ENCODE measurements at places on chromosomes 7 and 10. TPM values are rescaled to one million over a fixed set of nuclear protein-coding genes. Genes with fewer than 3 reads are reported as not detected.

The ABLIM1 gene
- 90.4 TPM for total RNA-seq

The TMEM213 gene
- total RNA-seq, result not detected

The MSMB gene
- total RNA-seq, result not detected

The EVX1 gene
- total RNA-seq, result not detected

The SLC29A4 gene
- 1.1 TPM for total RNA-seq

The CALN1 gene
- not detected for total RNA-seq

The SPDYE11 gene
- total RNA-seq, result not detected

The FAM25C gene
- not detected for total RNA-seq

The BMPER gene
- total RNA-seq, result 1.00 TPM

The BZW2 gene
- 75.4 TPM for total RNA-seq

The AKR1C3 gene
- total RNA-seq, result 580 TPM

The TYW1B gene
- total RNA-seq, result 12.1 TPM

The FBXL13 gene
- total RNA-seq, result not detected

The MYL10 gene
- total RNA-seq, result not detected

The CALHM1 gene
- total RNA-seq, result not detected

The GPR141 gene
- not detected for total RNA-seq

The FRMD4A gene
- total RNA-seq, result 5.2 TPM

The HOXA6 gene
- total RNA-seq, result 12.9 TPM

The NAT16 gene
- total RNA-seq, result not detected

The CNNM1 gene
- 0.41 TPM for total RNA-seq
